ENCODE measurements at places on chromosomes 4 and X.

- no peak for DNase-seq
Observed at GRCh38 chr4:13493793-13494192, 9.7 kb upstream of the RAB28 start.

DNA sequence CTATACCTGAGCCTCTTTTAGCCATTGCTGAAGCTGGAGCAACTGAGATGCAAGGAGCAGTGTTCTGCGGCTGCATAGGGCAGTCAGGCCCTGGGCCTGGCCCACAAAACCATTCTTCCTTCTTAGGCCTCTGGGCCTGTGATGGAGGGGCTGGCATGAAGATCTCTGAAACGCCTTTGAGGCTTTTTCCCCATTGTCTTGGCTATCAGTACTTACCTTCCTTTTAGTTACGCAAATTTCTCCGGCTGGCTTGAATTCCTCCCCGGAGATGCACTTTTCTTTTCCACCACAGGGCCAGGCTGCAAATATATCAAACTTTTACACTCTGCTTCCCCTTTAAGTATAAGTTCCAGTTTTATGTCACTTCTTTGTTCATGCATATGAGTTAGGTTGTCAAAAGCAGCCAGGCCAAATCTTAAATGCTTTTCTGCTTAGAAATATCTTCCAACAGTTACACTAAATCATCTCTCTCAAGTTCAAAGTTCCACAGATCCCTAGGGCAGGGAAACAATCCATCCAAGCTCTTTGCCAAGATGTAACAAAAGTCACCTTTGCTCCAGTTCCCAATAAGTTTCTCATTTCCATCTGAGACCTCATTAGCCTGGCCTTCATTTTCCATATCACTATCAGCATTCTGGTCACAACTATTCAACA lies 194.4 kb upstream of the PCDH7 start:
- DNase-seq: no peak

GRCh38 chr4:154562697-154563254 lies at the start of gene FGB:
TSS of gene FGB (plus strand) at chr4:154563011. CDS start at chr4:154563019, 8 bp downstream.
- DNase-seq: no peak

DNA sequence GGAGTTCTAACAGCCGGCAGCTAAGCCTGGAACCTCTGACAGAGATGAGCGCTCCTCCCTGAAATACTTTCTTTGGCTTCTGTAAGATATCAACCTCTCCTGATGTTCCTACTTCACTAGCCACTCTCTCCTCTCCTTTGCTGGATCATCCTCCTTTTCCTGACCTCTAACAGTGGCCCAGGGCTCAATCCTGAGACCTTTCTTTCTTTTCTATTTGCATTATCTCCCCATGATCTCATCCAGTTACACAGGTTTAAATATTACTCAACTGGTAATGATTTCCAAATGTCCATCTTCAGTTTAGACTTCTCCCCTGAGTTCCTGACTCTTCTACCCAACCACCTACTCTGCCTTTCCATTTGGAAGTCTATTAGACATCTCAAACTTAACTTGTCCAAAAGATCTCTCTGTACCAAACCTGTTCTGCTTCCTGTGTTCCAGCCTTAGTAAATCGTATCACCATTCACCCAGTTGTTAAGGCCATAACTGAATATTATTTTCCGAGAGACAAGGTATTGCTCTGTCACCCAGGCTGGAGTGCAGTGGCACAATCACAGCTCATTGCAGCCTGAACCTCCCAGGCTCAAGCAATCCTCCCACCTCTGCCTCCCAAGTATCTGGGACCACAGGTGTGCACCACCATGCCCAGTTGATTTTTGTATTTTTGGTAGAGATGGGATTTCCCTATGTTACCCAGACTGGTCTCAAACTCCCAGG lies 41.1 kb downstream of the RFC1 start:
- no peak for DNase-seq

- no peak for DNase-seq
Observed at GRCh38 chr4:2501034-2501594, 32.2 kb downstream of the RNF4 start.

All from dorsolateral prefrontal cortex (tissue), 122 donors.